Cerebellum (tissue), 4 donors: ENCODE measurements at places on chromosomes 6 and 20. TPM values are rescaled to one million over a fixed set of nuclear protein-coding genes. Genes with fewer than 3 reads are reported as not detected.

- DNase-seq: no peak
These were observed 5.4 kb upstream of the ZNFX1 start for GRCh38 chr20:49283176-49283702.

DNA sequence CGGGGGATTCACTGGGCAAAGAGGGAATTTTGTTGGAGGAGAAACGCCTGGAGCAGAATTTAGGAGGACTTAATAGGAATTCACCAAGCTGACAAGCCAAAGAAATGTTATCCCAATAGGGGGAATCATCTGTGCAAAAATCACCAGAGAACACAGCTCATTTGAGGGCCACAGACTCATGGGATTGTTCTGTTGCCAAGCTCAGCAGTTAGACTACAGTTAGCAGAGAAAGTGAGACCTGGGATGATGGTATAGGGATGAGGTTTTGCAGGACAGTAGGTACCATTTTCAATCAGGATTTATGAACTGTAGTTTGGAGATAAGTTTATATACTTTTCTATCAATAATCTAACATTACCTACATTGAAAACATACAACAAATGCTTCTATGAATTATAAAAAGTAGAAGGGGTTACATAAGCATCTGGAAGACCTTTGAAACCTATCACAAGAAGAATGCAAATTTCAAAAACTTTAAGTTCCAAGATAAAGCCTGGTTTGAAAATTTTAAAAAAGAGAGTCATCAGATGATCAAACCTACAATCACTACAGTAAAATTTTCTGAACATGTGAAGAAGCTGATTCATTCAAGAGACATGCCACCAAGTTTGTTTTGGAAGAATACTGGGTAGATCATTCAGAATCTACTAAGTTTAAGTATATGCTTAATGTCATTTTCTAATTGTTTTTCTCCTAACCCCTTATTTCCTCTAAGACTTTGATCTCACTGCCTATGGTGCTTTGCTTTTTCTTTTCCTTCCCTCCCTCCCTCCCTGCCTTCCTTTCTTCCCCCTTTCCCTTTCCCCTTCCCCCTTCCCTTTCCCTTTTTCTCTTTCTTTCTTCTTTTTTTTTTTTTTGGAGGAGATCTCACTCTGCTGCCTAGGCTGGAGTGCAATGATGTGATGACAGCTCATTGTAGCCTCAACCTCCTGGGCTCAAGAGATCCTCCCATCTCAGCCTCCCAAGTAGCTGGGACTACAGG, 81.5 kb downstream of the KIF13A start:
- no peak for DNase-seq

DNA sequence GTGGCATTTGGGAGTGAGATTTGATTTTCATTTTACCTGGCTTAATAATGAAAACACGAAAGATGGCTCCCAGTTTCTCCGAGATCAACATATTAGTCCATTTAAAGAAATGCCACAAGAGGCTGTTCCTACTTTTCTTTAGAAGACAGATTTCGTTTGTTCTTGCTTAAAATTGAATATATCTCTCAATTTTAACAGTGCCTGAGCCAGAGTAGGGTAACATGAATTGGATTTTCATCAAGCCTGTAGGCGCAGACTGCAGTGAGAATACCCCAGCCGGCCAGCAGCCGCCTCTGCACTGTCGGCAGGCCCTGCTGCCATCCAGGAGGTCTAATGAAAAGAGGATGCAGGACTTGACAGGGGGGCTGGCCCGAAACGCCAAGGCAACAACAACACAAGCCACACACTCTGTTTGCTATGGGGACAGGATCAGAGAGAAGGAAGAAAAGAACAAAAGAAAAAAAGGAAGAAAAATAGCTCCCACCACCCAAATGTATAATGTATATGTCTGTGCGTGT, 72.5 kb downstream of the PPP1R3G start:
- no peak for DNase-seq

DNA sequence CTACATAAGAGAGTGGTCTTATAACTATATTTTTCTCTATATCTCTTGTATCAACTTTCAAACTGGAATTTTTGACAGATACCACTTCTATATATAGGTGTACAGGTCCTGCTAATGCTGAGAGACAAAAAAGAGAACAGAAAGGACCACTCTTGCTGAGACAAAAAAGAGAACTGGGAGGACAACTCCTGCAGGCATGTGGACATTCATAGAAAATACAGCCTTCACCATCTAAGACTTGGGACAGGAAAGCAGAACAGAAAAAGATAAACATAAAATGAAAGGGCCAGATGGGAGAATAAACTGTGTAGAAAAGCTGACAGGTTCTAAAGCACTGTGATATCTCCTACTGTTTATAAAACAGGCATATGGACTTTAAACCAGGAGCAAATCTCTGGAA, 541.0 kb upstream of the ADGRB3 start:
- no peak for DNase-seq

- no peak for DNase-seq
These were observed 25.2 kb downstream of the HLA-A start for GRCh38 chr6:29967379-29968010.

GRCh38 chr6:161079566-161080262, 88.1 kb downstream of the MAP3K4 start:
- DNase-seq: no peak

DNA sequence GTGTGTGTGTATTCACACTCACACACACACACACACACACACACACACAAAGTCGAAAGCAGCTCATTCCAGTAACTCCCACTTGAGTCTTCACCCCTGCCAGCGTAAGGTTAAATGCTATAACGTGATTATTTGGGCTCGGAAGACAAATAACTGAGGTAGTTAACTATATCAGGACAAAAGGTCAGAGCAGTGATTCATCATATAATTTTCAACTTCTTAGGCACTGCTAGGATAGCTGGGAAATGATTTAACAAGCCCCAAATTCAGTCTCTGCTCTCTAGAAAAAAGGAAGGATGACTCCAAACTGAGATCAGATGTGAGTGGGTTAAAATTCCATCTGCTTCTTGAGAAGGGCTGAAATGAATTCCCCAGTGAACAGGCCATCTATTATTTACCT, 30.7 kb downstream of the HDGFL1 start:
- DNase-seq: no peak

DNA sequence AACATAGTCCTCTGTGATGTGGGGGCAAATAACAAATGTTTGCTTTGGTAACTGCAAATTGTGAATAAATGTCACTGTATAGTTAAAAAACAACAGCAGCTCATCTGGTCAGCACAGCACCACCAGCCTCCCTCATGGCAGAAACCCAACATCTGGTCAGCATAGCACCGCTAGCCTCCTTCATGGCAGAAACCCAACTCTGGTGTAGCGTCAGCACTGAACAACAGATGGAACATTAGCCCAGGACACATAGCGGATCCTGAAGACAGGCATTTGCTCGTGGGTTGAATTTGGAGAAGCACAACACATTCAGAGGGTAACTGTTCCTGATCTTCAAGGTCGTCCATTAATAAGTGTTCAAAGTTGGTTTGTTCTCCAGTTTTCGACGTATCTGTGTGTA, 265.9 kb downstream of the DLL1 start:
- DNase-seq: no peak

- DNase-seq: no peak
These were observed 11.4 kb downstream of the MRPL14 start for GRCh38 chr6:44115866-44116265.

- no peak for DNase-seq
These were observed 43.5 kb downstream of the PREX1 start for GRCh38 chr20:48784273-48784641.

- no peak for DNase-seq
These were observed 98.5 kb upstream of the SCGN start for GRCh38 chr6:25553502-25553901.

DNA sequence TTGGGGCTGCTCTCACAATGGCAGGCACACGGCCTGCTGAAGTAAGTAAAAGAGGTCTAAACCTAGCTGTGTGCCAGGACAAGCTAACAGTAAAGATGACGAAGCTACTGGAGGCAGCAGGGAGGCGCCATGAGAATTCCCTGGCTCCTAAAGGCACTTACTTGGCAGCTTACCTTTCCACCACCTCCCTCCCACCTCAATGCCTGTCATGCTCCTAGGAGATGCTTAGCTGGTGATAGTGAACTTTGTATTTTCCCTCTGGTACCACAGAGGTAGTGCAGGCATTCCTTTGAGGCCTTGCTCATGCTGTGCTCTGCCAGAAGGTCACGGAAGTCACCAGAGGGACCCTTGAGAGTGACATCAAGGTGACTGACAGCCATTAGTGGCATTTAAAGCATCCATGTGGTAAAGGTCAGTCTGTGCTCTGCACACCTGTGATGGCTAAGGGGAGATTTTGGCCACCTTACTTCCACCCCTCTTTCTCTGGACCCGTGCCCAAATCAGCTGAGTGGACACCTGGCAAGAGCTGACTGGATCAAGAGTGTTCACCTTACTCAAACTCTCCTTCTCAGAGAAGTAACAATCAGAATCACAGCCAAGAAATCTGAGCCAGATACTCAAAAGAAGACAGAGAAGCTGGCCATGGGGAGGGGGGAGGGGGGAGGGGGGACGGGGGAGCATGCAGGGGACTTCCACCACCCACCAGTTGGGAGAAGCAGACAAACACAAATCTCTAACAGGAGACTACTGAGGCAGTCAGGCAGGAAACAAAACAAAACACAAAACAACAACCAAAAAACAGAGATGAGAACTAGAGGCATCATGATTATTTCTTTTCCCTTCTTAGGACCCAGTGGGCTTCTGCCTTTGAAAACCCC, 2.9 kb downstream of the FKBP1A start:
- no peak for DNase-seq

DNA sequence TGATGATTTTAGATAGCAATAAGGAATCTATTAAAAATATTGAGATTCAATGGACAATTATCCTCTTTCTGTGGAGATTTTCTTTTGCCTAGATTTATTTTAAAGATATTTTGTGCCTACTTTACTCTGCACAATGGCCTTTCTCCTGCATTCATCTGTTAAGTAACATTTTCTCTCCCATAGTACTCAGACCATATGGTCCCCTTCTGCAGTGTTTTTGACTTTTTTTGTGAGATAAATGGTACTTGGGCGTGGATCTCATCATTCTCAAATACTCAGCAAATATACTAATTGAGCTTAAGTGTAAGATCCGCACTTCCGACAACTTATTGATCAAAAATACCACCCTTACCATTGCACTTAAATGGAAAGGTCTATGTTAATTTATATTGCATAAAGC, 55.8 kb downstream of the PHACTR1 start:
- DNase-seq: no peak

DNA sequence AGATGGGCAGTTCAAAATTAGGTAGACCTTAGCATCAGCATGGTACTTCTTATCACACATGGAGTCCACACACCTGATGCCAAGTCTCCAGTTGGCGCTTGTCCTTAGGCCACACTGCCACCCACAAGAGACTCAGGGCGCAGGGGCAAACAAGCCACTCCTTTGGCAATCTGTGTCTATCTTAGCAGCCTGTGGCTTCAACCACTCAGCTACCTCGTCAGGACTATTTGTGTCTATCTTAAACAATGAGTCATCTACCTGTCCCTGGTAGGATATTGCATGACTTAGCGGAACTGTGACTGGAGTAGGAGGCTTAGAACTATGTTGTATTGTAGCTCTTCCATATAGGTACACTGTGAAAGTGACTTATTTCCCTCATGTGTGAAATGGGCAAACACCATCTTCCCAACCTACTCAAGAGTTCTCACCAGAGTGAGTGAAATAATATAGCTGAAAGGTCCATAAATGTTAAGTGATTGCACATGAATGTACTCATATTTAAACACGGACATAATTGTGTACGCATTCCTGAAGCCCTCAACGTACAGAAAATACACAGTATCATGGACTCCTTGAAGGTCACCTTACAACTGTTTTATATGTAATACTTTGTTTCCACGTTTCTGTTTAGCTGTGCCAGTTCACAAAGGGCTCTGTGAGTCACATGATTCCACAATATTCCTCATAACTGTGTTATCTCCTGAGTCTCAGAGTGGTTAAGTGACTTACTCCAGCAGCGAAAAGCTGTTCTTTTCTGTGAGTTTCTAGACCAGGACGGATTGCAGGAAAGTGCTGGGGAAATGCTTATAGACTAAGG, 1.6 kb downstream of the TRIM27 start:
- DNase-seq: no peak

GRCh38 chr6:109052852-109053251, 41.8 kb downstream of the SESN1 start:
- DNase-seq: no peak

- DNase-seq: no peak
These were observed 21.5 kb upstream of the MRPS18A start for GRCh38 chr6:43708860-43709653.

GRCh38 chr6:37588735-37589108, 89.0 kb upstream of the CCDC167 start:
- DNase-seq: no peak

- no peak for DNase-seq
These were observed 962.9 kb upstream of the SLC35B3 start for GRCh38 chr6:9398071-9398766.

DNA sequence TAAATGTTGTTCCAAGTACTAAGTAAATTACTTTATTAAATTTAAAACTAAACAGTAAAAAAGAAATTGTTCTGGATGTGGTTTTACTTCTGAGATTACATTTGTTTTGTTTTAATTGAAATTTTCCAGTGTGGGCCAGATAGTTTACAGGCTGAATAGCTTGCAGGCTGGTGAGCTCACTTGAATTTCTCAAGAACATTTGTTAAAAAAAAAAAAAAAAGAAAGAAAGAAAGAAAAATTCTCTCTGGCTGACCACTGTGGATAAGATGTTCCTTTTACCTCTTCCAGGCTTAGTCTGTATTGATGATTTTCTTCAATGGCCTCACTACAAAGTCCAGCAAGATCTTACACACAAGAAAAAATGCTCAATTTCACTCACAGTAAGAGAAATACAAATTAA, 85.4 kb downstream of the PLCG1 start:
- no peak for DNase-seq

- no peak for DNase-seq
These were observed 129.2 kb downstream of the TBX18 start for GRCh38 chr6:84635081-84635761.

GRCh38 chr6:87926687-87927086, 121.0 kb upstream of the SPACA1 start:
- no peak for DNase-seq

GRCh38 chr6:32529697-32530430, at the start of gene HLA-DRB5:
Gene HLA-DRB5, minus strand, starts transcription at chr6:32530287. Its CDS starts 63 bp downstream, at chr6:32530224.
- no peak for DNase-seq

DNA sequence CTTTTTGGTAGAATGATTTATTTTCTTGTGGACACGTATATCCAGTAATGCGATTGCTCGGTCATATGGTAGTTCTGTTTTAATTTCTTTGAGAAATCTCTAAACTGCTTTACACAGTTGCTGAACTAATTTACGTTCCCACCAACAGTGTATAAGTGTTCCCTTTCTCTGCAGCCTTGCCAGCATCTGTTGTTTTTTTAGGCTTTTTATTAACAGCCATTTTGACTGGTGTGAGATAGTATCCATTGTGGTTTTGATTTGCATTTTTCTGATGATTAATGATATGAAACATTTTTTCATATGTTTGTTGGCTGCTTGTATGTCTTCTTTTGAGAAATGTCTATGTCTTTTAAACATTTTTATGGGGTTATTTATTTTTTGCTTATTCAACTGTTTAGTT, 196.7 kb downstream of the MOXD1 start:
- DNase-seq: no peak

- DNase-seq: peak; percentile 66
These were observed 23.2 kb downstream of the ADAT2 start for GRCh38 chr6:143427109-143427817.

TREML1 gene
- not detected for total RNA-seq

LY86 gene
- 2.6 TPM for total RNA-seq

PRDM1 gene
- total RNA-seq: 0.45 TPM

PRSS35 gene
- 2.4 TPM for total RNA-seq

CARMIL1 gene
- 36.8 TPM for total RNA-seq

SLCO4A1 gene
- total RNA-seq: 2.1 TPM

VWA7 gene
- total RNA-seq: 0.36 TPM

SYNDIG1 gene
- 12.4 TPM for total RNA-seq

VNN1 gene
- 0.09 TPM for total RNA-seq

PAK5 gene
- total RNA-seq: 27.8 TPM

NRM gene
- total RNA-seq: 9.2 TPM

VIP gene
- 0.18 TPM for total RNA-seq
